ENCODE measurements at places on chromosomes 16 and 17. TPM values are rescaled to one million over a fixed set of nuclear protein-coding genes. Genes with fewer than 3 reads are reported as not detected.

DNA sequence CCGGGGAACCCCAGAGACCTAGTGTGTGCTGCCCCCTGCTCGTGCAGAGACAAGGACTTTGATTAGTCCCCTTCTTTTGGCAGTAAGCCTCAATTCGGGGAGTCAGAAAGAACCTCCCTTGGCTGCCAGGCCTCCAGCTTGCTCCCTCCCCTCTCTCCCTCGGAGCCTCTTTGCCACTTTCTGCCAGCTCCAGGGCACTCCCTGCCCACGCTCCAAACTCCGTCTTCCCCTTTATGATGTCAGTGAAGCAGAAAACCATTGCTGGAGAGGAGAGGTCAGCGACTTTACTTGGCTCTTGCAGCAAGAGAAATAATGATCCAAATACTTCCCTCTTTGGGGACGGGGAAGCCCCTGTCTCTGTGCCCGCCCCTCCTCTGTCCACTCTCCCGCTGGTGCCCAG lies 28.1 kb downstream of the TTYH2 start:
- DNase-seq, result no peak

GRCh38 chr17:81383504-81384421 lies 11.5 kb upstream of the BAHCC1 start:
- DNase-seq, result no peak

DNA sequence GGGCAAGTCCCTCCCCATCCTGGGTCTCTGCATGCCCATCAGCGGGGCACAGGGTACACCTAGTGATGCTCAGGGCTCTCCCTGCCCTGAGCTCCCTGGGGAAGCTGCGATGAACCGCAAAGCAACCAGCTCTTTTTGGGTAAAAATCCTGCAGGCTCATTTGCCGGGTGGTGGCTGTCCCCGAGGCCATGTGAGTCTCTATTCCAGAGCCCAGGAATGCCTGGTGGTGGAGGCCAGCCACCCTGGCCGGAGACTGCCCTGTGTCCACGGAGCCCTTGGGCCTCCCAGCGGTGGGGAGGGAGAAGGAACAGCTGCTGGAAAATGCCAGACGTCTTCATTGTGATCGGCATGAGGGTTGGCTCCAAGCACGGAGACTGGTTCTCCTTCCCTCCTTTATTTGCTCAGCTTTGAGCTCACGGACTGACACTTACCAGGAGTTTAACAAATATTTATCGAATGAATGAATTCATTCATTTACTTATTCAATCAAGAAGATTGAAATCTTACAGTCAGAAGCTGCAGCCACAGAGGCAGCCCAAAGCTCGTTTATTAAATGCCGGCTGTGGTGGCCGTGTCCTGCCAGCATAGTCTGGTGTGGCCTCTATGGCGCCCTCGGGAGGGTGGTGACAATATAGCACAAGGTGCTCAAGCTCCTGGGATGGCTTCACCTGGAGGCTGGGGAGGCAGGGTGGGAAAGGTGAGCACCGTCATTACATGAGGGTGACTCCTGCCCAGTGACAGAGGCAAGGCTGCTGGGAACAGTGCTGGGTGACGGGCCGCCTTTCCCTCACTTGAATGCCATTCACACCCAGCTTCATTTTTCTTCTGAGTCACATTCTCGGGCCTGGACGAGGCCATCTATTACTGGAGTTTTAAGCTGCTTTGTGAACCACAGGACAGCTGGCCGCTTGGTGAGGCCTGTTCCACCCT lies 31.1 kb upstream of the JPH3 start:
- DNase-seq, result peak; percentile 28

- no peak for DNase-seq
Measured at GRCh38 chr16:10852948-10853347, 24.1 kb upstream of the CIITA start.

DNA sequence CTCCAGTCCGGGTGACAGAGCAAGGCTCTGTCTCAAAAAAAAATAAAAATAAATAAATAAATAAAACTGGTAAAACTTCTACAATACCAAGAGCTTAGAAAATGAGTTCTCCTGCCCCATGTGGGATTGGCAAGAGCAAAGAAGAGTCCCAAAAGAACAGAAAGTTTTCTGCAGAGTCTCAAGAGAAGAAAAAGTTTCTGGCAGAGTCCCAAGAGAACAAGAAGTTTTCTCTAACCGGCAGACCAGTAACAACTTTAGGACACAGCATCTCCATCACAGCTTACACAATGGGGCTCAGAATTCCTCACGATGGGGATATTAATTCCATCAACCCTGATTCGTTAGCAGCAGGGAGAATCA lies 1.1 kb downstream of the SLC39A11 start:
- peak; percentile 3 for DNase-seq

DNA sequence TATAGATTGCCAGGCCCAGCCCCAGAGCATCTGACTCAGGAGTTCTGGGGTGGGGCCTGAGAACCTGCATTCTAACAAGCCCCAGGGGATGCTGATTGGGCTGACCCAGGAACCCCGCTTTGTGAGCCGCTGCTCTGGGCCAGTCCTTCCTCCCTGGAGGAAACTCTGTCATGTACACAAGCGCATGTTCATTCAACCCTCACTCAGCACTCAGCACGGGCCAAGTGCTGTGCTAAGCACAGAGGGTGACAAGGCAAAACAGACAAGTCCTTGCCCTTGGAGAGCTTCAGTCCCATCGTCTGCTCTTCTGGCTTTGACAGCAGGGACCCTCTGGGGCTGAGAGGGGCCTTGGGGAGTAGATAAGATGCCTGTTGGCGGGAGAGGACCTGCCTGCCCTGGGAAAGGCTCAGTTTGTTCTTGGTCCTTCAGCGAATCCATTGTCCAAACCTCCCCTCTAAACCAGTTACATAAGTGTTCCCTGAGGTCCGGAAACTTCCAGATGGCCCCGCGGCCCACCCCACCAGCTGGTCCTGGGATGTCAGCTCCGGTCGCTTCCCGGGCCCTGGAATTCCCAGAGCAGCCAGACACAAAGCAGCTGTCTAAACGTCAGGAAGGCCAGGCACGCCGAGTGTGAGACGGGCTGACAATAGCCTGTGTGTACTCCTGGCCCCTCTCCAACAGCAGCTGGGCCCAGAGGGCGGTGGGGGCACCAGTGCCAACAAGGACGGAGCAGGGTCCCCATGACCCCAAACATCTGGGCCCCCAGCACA lies 88.8 kb downstream of the ZDHHC7 start:
- no peak for DNase-seq

DNA sequence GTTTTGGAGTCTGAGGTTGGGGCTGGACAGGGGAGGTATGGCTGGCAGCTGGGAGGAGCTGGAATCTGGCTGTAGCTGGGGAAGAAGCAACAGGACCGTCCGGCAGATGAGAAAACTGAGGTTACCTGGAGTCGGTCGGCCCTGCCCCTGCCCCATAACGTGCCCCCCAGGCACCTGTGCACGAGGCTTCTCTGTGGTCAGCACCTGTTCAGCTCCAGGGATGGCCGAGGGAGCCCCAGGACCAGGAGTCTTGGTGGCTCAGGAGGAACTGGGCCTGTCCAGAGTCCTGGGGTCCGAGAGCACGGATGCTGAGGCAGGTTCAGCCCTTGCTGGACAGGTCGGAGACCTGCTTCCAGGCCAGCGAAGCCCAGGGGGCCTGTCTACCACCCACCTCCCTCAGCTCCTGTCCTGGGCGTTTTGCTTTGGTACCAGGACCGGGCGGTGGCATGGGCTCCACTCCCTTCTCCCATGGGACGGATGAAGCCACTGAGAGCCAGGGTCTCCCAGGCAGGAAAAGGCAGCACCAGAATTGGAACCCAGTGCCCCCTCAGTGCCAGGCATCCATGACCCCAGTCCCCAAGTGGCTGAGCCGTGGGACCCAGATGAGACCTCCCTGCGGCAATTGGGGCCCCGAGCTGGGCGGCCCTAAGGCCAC lies 17.1 kb upstream of the CBFA2T3 start:
- no peak for DNase-seq

DNA sequence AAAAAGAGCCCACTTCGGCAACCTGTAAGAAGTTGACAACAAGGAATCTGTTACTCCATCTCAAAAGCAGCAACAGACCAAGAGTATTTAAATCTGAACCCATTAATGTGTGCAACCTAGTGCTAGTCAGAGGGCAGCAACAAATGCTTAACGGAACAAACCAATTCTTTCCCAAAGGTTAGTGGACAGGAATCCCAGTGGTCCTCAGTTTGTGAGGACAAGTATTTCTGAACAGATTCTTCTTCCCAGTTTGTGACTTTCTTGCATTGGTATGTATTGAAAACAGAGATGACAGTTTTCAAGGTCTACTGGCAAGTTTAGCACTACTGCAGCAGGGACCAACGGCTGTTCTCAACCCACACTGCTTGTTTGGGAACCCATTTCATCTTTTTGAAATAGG lies 2.9 kb downstream of the RPL26 start:
- DNase-seq, result no peak

DNA sequence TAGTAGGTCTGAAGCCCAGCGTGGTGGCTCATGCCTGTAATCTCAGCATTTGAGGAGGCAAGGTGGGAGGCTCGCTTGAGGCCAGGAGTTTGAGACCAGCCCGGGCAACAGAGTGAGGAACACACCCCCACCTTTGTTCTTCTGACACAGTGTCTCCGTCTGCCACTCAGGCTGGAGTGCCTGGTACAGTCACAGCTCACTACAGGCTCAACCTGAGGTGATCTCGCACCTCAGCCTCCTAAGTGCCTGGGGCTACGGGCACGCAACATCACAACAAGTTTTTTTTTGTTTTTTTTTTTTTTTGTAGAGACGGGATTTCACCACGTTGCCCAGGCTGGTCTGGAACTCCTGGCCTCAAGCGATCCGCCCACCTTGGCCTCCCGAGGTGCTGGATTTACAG lies 6.7 kb upstream of the TLCD3A start:
- no peak for DNase-seq

DNA sequence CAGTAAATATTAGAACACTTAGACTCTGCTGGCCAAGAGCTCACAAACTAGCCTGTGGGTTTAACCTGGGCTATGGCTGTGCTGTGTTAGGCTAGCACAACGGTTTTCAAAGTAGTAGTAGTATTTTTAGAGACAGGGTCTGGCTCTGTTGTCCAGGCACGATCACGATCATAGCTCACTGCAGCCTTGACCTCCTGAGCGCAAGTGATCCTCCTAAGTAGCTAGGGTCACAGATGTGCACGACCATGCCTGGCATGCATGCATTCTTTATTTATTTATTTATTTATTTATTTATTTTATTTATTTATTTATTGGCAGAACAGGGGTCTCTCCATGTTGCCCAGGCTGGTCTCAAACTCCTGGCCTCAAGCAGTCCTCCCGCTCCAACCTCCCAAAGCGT lies 10.3 kb downstream of the MRPL27 start:
- no peak for DNase-seq

DNA sequence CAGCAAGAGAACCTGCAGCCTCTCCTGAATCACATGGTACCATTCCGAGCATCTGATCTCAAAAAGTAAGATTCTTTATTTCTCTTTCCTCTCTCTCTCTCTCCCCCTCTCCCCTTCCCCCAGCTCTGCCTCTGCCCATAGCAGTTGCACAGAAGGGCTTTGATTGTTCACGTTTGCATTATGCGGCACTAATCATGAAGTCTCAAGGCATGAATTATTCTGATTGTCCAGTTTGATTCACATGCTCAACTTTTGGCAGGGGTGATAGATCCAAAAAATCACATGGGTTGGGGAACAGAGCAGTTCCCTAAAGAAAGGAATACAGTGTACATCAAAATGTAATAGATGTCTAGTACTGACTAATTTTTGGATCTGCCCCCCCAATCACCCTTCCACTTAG lies 380.0 kb upstream of the SOX9 start:
- no peak for DNase-seq

DNA sequence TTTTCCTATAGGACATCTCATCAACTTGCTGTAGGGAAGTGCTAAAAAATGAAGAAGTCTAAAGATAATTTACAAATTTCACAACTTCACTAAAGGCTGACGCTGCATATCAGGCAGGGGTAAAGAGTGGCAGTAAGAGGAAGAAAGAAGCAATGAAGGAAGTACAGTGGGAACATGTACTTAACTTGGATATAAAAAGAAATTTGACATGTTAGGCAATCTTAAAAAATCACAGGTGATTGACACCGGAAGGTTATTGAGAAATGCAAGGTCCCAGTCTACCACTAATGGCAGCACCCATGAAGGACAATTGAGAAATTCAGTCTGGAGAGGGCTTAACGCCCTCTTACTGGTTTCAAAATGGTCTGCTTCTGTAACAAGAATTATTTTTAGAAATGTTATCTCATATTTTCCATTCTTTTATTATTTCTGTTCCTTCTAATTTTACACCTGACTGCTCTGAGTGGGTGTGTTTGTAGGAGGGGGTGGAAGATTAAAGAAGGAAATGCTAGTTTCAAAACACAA lies 358.1 kb downstream of the KCNJ2 start:
- DNase-seq, result no peak

GRCh38 chr17:76568811-76569221 lies 16.8 kb downstream of the ST6GALNAC2 start:
- no peak for DNase-seq

The PRR35 gene
- not detected for total RNA-seq

The GPR139 gene
- total RNA-seq, result not detected

The NXPH3 gene
- not detected for total RNA-seq

The KRT27 gene
- total RNA-seq, result not detected

The DHRS7C gene
- total RNA-seq, result not detected
